ENCODE measurements at places on chromosomes 16 and 17. TPM values are rescaled to one million over a fixed set of nuclear protein-coding genes. Genes with fewer than 3 reads are reported as not detected.

DNA sequence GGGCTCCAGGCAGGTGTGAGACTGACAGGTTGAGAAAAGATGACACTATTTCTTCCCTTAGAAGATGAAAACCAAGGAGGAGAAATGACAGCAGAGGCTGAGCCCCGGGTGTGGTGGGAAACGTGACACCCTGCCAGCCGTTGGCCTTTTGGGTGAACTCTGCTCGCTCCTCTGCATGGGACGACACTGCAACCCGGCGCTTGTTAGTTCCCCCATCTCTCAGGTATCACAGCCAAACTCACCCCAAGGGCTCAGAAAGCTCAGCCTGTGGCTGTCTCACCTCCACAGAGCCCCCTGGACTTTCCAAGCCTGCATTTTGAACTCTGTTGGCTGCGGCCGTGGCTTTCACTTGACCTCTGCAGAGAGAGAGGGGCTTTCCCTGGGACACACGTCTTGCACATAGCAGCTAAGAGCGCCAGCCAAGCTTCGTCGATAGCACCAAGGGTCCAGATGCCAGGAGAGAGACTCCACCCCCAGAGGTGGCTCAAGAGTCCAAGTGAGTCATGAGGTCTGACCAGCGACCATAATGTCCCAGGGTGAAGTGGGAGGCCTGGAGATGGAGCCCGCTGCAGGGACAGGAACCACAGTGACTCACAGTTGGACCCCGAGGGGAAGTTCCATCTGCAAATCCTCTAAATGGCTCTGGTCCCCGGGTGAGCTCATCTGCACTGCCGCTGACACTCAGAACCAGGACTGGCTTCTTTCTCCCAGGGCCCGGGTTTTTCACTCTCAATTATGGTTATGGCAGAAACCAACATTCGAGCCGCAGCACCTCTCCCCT lies 301.9 kb downstream of the SOX9 start:
- peak; percentile 31 for DNase-seq
- H3K4me1 ChIP-seq: peaks cover 26% of the 10 kb centered on the region
- no peak overlapping the region for H3K27ac ChIP-seq

- H3K4me3 ChIP-seq: no peak overlapping the region
- H3K4me1 ChIP-seq: no peaks in the 10 kb centered on the region
- DNase-seq: no peak
Measured at GRCh38 chr16:57966204-57966771, 4.6 kb downstream of the CNGB1 start.

TNFSF13 gene
- 7.8 TPM for total RNA-seq

CCL13 gene
- not detected for total RNA-seq
